Stimulated activated CD8-positive, alpha-beta memory T cell treated with anti-CD3 and anti-CD28 coated beads, Interleukin-2, amount 100 ng/mL, for 1 hour (primary cell): ENCODE measurements at places on chromosomes 5 and 9.

DNA sequence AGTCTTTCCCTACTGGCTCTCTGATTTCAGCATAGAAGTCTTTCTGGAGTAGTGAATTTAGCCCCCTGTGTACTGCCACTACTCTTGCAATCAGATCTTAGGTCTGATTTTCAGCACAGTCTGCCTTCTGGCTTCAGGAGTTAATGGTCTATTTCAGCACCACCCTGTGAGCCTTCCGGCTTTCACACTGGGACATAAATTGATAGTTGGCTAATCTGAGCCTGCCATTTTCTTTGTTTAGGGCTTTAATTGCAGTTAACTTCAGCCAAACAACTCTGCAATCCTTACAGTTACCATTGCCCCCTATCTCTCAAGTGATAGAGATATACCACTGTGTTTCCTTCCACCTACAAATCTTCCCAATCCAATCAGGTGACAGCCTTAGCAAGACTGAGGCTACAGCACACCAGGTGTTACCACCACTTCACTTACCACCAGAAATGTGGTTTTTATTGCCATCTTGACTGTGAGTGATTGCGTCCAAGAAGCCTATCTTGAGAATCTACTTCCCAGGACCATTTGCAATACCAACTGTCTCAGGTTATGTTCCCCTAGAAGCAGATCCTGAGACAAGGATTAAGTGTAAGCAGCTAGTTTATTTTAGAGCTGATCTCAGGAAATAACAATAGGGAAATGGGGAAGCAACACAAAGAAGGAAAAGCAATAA lies 51.9 kb upstream of the NEK6 start:
- DNase-seq: no peak

GRCh38 chr9:117394655-117395054 lies 20.2 kb downstream of the ASTN2 start:
- no peak for DNase-seq

GRCh38 chr9:106019039-106019680 lies 324.8 kb downstream of the TMEM38B start:
- no peak for DNase-seq

- no peak for DNase-seq
Observed at GRCh38 chr5:35131723-35132122, 84.0 kb upstream of the AGXT2 start.

GRCh38 chr5:116042375-116042774 lies 10.1 kb downstream of the ARL14EPL start:
- no peak for DNase-seq
